LoVo (cell line): ENCODE measurements at places on chromosomes 7 and 10.

DNA sequence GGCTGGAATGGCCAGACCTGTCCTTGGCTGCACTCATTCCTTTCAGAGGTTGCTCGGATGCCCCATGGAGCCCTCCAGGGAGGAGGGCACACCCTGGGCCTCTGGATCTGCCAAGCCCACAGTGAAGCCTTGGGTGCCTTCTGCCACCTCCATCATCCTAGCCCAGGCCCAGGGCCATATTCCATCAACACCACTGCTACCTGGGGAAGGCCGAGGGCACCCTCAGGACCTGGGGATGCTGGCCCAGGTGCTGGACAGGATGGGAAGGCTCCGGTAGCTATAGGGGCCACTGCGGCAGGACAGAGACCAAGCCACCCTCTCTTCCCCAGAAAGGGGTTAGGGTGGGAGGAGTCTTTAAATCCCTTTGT lies 810 bp downstream of the OPN4 start:
- DNase-seq, result no peak

DNA sequence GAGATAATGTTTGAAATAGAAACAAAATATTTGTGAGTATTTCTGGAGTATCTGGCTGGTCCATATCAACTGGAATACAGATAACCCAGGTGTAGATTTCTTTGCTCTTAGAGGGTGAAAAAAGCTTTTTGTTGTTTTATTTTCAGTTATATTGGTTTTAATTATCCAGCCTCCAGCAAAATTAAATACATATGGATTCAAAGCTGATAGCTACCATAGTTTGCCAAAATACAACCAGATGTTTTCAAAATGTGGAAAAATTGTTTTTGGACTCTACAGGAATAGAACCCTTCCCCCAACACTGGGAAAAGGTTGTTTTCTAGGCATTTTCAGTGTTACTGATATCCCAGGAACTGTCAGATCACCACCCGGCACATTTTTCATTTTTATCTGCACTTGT lies 30.1 kb downstream of the LRRC17 start:
- no peak for DNase-seq

- no peak for DNase-seq
Measured at GRCh38 chr7:78760620-78761355, 692.7 kb downstream of the MAGI2 start.

GRCh38 chr10:78290131-78290750 lies 256.6 kb downstream of the RPS24 start:
- no peak for DNase-seq

DNA sequence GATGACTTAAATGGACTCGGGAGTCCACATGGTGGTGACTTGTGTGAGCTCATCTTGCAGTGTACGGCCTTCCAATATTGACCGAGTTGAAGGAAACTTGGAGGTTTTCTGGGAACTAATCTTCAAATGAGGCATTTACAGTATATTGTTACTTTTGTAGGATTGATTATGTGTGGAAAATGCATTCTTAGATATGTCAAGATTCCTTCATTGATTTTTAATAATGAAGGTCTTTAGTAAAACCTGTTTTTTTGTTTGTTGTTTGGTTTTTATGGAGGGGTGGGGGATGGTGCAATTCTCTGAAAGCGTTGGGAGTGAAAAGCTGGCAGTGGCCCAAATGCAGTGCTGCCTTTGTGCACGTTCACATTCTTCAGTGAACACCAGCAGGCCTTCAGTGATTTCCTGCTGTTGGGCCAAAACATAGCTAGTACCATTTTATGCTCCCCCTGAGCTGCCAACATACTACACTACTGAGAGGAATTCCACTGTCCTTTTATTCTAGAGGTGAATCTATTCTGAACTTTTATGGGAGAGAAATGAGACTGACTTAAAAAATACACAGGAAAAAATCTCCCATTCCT lies 50.4 kb downstream of the CCNY start:
- DNase-seq, result no peak

- peak; percentile 80 for DNase-seq
Measured at GRCh38 chr7:107879400-107880035, 11.5 kb upstream of the DLD start.

DNA sequence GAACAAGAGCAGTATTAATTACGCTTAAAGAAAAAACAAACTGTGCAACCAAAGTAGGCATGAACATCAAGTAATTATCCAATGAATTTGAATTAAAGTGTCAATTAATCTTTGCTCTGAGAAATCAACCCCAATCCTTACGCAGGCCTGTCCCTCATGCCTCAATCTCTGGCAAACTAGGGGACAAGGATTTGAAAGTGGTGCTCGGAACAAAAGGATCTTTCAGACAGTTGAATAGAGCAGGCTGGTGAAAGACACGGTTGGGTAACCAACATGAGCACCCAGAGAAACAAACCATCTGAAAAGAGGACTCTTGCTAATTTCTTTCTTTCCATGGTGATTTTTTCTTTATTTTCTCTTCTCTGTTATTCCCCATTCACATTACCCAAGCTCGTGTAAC lies 203.5 kb upstream of the PHF14 start:
- DNase-seq, result no peak

DNA sequence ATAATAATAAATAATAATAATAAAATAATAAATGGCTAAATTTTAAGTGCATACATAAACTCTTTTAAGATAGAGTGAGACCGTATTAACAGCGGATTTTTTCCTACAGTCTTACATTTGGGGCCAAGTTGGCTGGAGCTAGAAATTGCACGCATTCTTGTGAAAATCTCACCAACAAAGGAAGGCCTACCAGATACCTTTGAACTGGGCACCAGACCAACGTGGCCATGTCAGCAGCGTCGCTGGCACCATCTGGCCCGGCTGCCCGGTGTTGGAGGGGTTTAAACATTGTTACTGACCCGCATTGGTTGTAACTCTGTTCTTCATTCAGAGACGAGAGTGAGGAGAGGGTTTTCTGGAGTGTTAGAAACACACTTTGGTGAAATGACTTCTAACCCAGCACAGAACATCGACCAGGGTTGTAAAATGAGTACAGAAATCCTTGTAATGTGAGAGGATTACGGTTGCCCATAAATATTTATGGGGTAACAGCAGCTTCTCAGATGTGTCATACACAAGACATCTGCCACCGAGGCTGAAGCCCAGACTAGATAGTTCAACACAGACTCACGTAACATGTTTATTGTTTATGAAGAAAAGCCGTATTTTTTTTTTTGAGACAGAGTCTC lies 34.6 kb upstream of the UNCX start:
- DNase-seq, result peak; percentile 73

- DNase-seq, result peak; percentile 75
Measured at GRCh38 chr7:101743241-101743994, 74.0 kb upstream of the CUX1 start.

- no peak for DNase-seq
Measured at GRCh38 chr10:77196614-77197013, 441.0 kb downstream of the KCNMA1 start.

DNA sequence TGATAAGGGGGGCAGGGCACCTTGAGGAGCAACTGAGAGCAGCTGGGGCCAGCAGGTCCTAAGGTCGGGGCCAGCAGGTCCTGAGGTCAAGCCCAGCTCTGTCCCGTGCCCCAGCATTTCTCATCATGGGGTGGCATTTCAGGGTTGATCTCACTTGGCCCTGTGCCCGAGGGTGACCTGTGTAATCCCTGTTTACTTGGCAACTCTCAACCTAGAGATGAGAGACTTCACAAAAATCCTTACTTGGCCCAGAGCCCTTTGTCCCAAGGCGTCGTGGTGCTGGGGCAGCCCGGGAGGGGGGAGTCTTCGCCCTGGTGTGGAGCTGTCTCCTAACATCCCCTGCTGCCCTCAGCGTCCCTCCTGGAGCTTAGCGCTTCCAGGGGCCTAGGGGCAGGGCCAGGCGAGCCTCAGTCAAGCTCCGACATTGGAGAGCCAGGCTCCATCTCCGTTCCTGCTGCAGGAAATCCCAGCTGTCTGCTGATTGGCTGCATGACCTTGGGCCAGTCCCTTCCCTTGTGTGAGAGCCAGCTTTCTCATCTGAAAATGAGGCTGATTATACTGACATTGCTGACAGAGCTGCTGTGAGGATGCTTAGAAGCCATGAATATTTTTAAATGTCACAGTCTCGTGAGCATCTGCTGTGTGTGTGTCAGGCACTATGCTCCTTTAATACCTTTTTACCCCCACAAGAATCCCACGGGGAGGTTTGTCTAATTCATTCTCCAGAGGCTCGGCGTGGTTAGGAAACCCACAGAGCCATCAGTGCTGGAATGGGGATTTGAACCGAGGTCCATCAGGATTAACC lies 94.3 kb downstream of the ZMIZ1 start:
- DNase-seq, result peak; percentile 31

- no peak for DNase-seq
Measured at GRCh38 chr10:11612021-11613001, 861 bp upstream of the USP6NL start.

GRCh38 chr10:6737080-6737641 lies 157.1 kb upstream of the PRKCQ start:
- peak; percentile 60 for DNase-seq

DNA sequence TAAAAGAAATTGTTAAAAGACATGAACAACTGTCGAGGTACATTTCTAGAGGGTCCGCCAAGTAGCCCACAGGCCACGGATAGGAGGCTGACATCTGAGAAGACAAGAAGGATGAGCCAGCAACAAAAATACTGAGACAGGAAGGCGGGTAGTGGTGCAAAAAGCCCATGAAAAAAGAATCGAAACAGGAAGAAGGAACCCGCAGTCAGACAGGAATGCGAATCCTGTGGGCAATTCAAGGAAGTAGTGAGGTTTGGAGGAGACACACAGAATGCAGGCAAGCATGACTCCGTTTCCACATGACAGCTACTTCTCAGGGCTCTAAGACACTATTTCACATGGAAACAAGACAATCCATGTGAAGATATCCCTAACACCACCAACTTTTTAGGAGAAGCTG lies 125.2 kb downstream of the DOCK4 start:
- DNase-seq, result peak; percentile 22

DNA sequence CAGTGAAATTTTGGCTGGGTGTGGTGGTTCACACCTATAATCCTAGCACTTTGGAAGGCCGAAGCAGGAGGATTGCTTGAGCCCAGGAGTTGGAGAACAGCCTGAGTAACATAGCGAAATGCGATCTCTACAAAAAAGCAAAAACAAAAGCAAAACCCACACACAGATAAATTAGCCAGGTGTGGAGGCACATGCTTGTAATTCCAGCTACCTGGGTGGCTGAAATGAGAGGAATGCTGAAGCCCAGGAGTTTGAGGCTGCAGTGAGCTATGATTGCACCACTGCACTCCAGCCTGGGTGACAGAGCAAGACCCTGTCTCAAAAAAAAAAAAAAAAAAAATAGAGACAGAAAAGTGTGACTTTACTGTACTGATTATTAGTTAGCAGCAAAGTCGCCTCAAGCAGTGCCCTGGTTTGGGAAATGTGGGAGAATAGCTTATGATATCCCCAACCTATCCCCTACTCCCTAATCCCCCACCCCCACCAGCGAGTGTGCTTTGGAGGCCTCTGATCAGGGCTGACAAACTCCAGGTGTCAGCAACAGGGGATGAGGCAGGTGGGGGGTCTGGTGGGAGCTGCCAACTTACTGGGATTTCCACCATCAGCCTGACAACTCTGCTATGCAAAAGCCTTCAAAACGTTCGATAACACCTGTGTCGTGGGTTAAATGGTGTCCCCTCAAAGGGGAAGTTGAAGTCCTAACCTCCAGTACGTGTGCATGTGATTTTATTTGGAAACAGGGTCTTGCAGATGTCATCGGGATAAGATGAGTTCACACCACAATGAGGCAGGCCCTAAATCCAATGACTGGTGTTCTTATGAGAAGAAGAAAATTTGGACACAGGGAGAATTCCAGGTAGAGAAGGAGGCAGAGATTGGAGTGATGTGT lies 124.7 kb upstream of the SDK1 start:
- DNase-seq, result no peak

GRCh38 chr7:116399819-116400218 lies 99.7 kb upstream of the CAV2 start:
- peak; percentile 37 for DNase-seq

DNA sequence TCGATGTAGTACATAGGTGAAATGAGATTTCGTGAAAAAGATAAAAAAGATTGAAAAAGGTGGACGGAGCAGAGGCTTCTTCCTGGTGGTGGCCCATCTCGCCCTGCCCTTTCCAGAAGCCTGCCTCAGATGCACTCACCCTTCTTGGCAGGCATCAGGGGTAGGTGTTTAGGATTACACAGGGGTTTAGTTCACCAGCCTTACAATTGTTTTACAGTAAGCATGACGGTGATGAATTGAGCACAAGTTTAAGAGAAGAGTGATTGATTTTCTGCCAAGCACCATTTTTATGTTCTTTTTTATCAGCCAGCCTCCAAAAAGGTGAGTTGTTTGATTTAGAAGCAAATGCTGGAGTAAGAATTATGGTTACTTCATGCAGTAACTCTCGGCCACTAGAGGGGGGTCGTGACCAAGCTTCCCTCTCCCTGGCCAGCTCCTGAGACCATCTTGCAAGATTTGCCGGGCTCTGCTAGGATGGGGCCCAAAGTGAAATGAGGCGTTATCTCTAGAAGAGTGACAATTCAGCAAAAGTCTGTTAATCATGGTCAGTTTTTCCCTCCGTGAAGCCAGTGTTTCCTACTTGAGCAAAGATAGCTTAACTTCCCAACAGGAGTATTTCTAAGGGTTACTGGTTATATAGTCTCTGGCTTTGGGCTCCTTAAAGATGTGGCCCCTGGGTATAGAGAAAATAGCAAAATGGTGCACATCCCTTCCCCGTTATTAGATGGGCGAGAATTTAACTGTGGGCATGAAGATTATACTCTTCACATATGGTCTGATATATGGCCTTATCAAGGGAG lies 228.8 kb downstream of the BMPER start:
- DNase-seq, result peak; percentile 64

- DNase-seq, result no peak
Measured at GRCh38 chr10:132187430-132188138, 836 bp downstream of the DPYSL4 start.

DNA sequence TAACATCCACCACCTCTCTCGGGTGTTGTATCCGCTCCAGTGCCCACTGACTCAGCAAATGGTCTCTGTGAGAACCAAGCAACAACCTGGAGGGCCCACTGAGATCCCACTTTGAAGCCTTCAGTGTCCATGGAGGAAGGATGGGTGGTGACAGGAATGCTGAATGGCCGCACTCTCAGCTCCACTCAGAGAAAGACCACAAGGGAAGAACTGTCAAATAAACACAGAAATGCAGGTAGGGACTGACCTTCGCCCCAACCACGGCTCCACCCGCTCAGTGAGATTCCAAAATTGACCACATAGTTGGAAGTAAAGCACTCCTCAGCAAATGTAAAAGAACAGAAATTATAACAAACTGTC lies 65.8 kb downstream of the VIPR2 start:
- DNase-seq, result no peak

DNA sequence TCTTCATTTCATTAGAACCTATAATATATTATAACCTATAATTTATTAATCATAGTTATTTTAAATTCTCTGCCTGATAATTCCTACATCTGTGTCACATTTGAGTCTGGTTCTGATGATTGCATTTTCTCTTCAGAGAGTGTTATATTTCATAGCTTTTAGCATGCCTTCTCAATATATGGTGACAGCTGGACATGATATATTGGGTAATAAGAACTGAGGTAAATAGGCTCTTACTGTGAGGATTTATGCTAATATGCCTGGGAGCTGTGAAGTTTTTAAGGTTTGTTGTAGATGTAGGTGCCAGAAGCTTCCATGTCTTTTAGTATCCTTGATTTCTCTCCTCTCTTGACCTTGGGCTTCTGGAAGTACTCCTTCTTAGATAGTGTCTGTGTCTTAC lies 325.9 kb upstream of the SEMA3D start:
- DNase-seq, result no peak
